Right lobe of liver (tissue), 6 donors: ENCODE measurements at places on chromosomes 7 and 10.

GRCh38 chr7:28408105-28408959, 4.0 kb upstream of the CREB5 start:
- peak; percentile 57 for DNase-seq

- DNase-seq = no peak
Measured at GRCh38 chr10:21020545-21020944, 123.4 kb upstream of the NEBL start.

GRCh38 chr7:108716783-108717182, 147.1 kb downstream of the DNAJB9 start:
- DNase-seq = no peak

DNA sequence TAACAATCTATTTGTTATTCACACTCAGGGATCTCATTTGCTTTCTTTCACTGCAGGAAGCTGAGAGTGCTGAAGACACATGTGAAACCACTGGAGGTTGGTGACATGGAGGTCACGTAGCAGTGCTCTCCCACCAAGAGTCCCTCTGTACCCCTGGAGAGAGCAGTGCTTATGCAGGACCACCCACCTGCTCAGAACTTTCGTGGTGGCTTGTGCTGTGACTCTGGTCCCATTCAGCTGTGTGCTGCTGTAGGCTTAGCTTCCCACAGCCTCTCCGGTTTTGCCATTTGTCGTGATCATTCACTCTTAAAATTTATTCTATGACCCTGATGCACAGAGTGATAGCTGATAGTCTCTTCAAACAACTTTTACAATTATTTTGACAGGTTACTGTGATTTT, 96.0 kb upstream of the RSU1 start:
- no peak for DNase-seq

DNA sequence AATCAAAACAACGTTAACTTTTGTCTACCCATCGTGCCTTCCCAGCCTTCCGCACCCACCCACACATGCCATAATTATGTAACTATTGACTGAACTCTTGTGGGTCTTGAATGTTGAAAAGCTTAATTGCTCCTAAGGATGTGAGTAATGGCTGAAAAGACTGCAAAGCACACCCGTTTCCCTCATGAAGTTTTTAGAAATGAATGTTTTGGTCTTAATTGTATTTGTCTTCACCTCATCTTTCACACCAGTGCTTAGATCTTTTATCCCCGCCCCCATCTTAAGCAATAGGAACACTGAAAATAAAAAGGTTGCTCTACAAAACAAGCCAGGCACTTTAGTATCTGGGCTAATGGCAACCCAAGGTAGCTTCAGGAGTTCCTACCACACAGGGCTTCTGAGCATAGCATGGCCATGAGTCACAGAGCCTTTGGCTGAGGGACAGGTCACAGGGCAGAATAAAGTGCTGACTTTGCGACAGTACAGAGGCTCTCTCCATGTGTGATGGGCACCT, 690.5 kb downstream of the PARD3 start:
- DNase-seq = peak; percentile 53
